Endothelial cell of umbilical vein (primary cell): ENCODE measurements at places on chromosomes 6 and 20.

DNA sequence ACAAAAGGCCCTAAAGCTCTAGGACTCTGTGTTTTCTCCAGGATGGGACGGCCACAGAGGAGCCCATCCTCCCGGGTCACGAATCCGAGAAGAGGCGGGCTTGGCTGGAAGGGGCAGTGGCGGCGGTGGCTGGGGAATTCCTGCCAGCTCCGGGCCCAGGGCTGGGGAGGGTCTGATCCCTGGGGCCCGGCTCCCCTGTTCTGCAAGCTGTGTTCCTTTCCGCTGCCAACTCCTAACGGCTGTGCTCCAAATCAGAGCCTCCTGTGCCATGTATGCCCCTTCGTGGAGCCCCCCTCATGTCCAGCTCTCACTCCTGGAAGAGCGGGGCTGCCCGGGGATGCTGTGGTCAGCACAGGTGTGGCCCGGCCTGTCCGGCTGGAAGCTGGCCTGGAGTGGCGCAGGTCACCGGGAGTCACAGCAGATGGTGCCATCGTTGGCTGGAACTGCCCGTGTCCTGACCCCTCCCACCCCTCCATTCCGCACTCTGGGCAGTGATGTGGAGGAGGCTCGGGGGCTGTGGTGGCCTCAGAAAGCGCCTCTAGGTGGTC, 88.2 kb upstream of the MPC1 start:
- DNase-seq: no peak

DNA sequence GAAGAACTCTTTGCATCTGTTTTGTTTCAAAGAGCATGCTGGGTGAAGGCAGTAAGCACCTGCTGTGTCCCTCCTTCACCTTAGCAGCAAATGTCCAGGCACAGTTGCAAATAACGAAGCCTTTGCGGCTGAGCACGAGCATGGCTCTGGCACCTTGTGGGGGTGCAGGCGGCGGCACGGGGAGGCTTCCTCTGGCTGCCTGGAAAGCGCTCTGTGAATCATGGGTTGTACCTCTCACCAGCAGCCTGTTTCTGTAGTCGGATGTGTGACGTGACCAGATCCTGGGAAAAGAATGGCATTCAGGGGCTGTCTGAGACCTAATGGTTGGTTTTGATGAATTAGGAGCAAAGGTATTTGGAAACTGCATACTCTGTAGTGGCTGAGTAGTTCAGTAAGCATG, 144.8 kb downstream of the DTNBP1 start:
- no peak for DNase-seq

DNA sequence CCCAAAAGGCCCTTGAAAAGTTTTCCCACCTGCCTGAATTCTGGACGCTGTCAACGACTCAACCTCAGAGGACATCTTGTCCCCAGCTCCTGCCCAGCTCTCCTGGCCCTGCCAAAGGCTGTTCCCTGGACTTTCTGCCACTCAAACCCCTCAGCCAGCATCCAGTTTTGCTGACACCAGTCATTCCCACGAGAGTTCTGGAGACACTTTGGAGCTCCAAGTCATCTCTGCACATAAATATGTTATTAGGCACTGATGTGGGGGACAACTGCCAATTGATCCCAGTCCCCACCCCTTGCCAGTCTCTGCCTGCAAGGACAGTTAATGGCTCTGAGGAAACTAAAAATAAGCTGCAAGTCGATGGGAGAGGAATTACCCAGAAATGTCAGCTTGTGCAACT, 38.9 kb upstream of the KCNB1 start:
- no peak for DNase-seq

DNA sequence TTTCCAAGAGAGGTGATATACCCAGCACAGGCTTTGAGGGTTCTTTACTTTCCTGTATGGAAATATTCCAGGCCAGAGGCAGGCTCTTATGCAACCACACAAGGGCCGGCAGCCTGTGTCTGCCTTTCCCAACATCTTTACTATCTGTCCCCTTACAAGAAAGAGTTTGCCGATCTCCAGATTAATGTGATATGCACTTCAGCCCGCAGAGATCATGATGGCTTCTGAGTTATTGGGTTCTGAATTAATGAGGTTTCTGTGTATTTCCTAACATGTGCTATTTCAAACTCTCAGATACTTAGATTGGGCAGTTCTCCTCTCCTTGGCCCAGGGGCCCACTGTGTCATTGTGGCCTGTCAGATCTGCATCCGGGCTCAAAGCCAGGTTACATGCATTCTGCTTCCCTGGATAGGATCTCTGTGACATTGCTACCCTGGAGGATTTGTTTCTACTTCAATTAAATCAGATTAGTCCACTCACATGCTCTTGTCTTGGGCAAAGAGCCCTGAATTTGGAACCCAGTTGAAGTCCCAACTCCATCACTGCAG, 56.6 kb downstream of the TGM2 start:
- DNase-seq: no peak

GRCh38 chr20:57593134-57593886, 26.9 kb downstream of the ZBP1 start:
- no peak for DNase-seq

DNA sequence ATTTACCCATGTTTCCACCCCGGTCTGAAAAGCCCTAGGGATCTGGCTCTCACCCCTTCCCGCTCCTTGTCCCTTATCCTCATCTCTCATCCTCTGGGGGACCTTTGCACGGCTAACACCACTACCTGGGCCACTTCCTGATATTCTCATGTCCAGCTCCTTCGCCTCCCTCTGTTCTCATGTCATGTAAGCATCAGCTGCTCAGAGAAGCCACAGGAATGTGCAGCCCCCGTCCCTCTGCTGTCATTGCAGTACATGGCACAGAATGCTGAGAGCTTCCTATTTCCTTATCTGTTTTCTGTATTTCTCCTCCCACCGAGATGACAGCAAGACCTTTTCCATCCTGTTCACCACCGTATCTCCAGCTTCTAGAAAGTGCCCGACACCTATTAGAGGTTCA, 102.4 kb downstream of the MTHFD1L start:
- no peak for DNase-seq

GRCh38 chr20:56893226-56893917, 264.3 kb downstream of the TFAP2C start:
- DNase-seq: no peak
